ENCODE measurements at places on chromosomes 5 and 9.

DNA sequence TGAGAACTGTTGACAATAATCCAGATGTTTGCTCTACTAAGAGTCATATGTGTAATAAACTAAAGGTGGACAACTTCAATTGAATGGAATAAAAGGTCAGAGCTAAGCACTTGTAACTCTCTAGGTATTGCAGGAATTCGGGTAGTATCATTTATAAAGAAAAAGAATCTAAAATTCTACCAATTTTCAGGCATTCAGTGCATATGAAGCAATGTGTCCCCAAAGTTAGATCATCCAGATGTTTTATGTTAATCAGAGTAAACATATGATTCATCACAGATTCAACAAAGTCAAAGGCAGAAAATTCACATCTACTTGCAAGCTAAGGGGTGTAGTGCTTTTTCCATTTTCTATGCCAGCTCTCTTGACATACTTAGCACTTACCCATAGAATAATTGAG lies 477.1 kb downstream of the PDE4D start:
- no peak for DNase-seq

- DNase-seq: no peak
Observed at GRCh38 chr9:125514468-125514867, 192.5 kb downstream of the MAPKAP1 start.

DNA sequence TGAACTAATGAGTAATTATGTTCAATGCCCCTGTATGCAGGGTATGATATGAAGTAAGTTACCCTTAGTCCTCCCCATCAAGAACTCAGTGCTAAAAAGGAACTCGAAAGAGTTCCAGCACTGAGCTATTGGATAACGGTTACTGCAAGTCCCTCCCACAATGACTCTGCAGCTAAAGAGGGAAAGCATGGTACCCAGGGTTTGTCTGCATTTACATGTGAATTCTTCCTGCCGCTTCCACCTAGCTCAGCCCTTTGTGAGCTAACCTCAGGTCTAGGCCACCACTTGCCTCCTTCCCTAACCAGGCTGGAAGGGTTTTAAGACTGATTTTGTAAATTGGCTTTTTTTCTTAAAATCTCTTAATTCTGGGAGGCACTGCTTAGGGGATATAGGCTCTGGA lies 376.8 kb downstream of the EBF1 start:
- no peak for DNase-seq

DNA sequence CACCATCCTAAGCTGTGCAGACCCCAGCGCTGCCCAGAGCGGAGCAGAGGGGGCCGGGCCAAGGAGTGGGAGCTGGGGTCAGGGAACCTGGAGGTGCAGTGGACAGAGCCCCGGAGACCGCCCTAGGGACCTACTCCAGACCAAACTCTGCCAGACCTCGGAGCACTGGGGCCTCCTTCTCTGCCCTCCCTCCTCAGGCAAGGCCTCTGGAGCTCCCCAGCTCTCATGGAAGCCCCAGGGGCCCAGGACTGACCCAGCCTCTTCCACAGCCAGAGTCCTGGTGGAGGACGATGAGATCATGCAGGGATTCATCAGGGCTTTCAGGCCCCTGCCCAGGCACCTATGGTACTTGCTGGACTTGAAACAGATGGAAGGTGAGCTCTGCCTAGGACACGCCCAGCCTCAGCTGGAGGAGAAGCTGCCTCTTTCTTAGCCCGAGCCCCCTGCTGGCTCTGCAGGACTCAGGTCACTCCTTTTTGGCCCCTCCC lies 3.6 kb downstream of the PAEP start:
- no peak for DNase-seq

DNA sequence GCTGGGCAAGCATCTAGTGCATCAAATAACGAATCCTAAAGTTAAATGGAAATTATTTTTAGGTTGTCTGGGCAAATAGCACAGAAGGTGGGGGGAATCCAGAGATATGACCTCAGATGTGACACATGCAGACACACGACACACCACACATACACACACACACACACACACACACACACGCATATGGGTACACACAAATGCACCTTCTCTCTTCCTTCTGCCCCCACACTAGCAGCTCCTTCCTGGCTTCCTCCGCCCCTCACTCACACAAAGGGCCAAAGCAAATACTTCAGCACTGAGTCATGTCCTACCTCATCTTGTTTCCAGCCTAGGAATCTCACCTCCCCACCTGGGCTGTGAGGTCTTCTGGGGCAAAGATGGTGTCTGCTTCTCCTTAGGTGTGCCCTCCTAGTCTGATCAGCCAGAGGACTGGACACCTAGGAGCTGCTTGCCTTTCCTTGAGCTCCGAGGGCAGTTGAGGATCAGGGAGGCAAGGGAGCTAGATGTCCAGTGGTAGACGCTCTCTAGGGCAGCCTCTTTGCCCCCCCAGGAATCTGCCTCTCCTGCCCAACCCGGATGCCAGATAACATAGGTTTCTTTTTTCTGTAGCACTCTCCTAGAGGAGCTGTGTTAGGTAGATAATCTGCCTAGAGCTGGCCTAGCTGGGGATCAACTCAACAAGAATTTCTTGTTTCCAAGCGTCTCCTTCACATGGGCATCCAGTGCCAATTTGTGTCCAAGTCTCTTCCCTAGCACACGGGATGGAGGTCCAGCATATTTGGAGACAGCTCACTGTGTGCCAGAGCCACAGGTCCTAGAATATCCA lies 14.3 kb upstream of the JADE2 start:
- DNase-seq: no peak

DNA sequence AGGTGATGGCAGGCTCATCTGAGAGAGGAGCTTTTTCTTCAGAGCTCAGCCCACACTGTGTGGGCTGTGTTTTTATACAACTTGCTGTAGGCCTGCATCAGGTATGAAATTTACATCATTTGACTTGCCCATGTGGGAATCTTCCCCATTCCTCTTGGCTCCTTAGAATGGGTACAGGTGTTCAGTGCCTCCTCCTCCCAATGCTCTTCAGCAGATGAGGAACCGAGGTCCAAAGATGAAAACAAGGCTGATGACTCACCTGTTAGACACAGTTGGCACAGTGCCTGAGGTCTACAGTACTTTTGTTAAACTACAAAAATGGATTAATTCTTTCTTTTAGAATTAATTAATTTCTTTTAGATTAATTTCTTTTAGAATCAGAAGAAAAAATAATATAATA lies 20.8 kb downstream of the PAPPA start:
- DNase-seq: no peak

DNA sequence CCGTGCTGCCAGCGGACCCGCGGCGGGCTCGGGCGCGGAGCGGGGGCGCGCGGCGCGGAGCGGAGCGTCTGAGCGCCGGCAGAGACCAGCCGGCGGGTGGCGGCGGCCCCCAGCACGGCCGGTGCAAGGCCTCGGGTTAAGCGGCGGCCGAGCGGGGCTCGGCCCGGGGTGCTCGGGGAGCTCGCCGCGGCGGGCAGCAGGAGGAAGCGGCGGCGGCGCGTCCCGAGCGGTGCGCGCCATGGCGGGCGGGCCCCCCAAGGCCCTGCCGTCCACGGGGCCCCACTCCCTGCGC lies 150 bp downstream of the SNX30 start:
- DNase-seq: no peak
